Activated CD4-positive, alpha-beta T cell treated with anti-CD3 and anti-CD28 coated beads, Interleukin-2, amount 50 U/mL, for 24 hours (primary cell): ENCODE measurements at places on chromosomes 16 and 17.

DNA sequence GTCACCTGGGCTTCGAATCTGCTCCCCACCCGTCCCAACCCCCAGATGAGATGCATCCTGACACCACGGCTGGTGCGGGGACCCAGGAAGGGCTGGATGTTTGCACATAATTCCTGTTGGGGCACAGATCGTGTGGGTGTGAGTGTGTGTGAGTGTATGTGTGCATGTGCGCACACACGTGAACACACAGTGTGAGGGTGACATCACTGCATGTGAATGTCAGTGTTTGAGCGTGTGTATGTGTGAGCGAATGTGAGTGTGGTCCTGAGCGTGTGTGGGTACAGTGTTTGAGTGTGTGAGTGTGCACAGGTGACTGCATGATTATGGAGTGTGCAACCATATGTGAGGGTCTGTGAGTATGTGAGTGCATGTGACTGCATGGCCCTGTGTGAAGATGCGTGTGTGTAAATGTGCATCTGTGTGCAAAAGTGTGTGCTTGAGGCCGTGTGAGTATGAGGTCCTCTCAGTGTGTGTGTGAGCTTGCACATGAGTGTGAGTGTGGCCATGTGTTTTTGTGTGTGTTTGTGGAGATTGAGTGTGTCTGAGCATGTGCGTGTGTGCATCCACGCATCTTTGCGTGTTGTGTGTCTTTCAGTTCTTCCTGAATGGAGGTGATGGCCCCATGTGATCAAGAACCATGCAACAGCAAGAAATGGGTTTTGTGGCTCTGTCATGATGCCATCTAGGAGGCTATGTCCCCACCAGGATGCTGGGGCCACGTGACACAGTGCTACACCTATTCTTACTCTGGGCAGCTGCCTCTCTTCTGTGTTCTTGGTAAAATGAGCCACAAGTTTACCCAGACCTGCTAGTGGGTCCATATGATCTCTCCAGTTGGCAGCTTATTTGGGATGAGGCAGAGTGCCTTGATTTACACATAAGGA lies 70.5 kb upstream of the GCSH start:
- no peak for DNase-seq

DNA sequence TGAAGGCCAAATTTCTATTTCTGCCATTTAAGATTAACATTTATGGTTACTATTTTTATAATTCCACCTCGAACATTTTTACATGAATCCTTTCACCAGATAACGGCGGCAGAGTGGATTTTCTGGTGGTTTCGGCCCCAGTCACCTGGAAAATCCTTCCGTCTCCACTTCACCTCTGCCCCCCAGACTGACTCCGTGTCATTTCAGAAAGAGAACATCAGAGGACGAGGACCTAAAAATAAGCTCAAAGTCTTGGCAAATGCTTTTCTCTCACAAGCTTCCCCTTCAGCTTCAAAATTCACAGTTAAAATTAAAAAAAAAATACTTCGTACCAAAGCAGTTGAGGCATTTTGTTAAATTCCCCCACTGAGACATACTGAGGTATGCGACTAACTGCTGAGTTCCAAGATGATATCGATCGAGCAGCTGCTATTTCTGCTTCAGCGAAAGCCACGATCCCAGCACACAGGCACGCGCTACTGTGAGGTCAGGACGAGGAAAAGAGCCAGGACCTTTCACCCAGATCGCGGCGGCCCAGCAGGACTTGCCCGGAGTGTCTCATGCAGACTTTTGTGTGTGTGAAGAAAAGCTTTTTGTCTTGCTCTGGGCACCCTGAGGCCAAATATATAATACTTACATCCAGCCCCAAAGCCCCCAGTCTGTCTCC lies 36.8 kb downstream of the ASPA start:
- no peak for DNase-seq

GRCh38 chr17:27560668-27561067 lies 70.3 kb upstream of the LGALS9 start:
- no peak for DNase-seq

GRCh38 chr17:35543856-35544255 lies 6.4 kb upstream of the SLFN12L start:
- DNase-seq, result no peak

DNA sequence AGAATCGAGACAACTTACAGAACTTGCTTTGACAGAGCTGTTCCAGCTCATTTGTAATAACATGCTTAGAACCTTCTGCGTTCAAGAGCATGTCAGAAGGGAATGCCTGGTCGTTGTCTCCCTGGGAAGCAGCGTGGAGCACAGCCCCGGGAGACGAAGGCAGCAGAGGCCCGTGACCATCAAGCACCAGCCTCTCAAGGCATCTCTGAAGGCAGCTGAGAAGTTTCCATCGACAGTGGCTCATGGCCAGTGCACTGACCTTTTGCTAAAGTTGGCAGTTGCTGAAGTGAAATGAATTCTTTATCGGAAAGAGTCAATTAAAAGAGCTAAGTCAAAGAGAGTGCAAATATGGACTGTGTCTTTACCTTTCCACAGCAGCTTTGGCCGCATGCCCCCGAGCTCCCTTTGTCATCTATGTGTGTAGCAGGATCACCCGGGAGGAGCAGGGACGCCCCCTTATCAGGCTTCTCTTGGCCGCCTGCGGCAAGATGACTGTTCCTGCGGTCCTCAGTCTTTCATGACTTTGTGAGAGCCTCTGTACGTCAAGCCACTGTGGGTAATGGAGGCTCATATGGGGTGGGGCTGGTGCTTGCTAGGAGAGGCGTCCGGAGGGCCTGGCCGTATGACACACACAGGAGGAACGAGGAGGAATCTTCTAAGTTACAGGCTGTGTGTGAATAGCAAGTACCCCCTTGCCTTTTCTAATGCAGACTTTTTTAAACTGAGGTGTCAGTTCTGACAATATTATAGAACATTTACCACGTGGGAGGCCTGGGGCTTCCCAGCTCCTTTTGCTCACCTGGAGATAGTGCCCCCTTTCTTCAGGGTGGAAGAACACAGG lies 54.2 kb downstream of the LDHD start:
- DNase-seq, result no peak

- no peak for DNase-seq
Observed at GRCh38 chr17:76682296-76682695, 28.5 kb downstream of the MXRA7 start.

DNA sequence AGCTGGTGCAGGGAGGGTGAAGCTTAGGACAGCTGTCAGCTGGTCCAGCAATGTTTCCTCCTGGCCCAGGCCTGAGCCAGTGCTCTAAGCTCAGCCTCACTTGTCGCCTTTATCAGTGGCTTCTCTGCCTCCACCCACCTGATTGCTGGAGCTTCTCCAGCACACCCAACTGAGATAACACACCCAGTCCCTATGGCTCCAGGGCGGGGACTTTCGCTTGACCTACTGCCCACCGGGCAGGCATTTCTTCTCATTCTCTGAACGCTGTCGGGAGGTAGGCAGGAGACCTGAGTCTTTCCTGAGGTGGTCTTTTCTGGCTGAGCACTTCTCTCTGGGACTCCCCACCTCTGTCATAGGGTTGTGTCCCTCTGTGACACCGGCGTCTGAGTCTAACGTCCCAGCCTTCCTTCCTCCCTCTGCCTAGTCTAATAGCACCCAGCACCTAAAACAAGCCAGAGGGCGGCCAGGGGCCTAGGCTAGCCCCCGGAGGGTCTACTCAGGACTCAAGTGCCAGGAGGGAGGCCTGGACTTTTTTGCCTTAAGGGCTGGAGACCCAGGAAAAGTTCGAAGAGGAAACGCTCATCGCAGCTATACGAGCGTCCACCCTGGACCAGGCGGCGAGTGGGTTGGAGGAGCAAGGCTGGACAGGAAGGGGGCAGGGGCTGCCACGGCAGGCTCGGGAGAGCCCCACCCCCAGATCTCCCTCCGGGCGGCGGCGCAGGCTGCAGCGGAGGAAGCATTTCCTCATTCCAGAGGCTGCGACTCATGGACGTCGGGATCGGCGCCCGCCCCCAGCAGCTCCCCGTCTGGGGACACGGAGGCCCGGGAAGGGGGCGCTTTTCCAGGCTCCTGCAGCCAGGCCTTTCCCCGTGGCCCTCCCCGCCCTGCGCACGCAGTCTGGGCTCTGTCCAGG lies 756 bp downstream of the TAX1BP3 start:
- no peak for DNase-seq

GRCh38 chr16:23395732-23396131 lies 57.3 kb downstream of the COG7 start:
- no peak for DNase-seq

GRCh38 chr17:40322358-40323315 lies 13.7 kb downstream of the RARA start:
- peak; percentile 60 for DNase-seq

DNA sequence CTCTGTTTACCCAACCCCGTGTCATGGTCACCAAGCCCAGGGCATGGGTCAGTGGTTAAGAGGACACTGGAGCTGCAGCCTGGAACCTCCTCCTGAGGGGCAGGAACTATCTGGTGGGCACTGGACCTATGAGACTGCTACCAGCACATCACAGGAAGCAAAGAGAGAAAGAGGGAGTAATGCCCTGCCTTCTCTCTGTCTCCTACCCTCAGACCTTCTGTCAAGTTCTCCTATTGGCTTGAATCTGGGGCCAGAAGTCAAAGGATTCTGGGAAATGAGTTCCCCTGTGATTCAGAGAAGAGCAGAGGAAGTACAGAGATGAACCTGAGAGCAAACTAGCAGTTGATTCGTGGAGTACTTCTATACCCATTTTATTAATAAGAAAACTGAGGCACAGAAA lies 123.0 kb upstream of the GNAO1 start:
- no peak for DNase-seq

DNA sequence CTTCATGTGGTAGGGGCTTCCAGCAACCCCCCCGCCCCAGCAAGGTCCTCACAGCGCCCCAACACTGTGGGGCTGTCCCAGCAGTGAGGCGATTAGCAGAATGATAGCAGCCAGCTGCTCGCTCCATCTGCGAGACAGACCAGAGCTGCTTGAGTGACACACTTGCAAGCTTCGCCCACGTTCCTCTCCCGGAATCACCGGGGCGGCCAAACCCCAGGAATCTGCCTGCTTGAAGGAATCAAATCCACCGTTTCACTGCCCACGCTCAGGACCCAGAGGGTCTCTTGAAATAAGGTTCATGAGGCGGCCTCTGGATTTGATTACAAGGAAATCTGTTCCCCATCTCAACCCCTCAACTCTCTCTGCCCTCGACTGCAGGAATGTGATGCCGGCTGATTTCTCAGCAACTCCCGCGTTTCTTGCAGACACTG lies 356.0 kb downstream of the C16orf95 start:
- no peak for DNase-seq

DNA sequence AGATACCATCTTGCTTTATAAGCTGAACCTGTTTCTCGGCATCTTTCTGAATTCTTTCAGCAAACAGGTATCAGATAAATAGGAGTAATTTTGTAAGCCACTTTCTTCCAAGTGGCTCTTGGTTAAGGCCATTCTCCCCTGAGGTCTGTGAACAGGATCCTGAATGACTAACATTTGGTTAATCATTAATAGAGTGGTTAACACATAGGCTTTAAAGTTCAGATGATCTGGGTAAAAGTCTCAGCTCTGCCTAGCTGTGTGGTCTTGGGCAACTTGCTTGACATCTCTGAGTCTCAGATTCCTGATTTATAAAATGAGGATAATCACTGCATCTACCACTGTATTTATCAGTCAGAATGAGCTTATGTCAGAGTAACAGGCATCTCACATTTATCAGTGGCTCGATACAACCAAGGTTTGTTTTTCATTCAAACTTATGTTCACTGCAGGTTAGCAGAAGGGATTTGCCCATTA lies 44.4 kb upstream of the ANKFN1 start:
- DNase-seq, result no peak

GRCh38 chr16:69078073-69078472 lies 27.4 kb upstream of the HAS3 start:
- no peak for DNase-seq

DNA sequence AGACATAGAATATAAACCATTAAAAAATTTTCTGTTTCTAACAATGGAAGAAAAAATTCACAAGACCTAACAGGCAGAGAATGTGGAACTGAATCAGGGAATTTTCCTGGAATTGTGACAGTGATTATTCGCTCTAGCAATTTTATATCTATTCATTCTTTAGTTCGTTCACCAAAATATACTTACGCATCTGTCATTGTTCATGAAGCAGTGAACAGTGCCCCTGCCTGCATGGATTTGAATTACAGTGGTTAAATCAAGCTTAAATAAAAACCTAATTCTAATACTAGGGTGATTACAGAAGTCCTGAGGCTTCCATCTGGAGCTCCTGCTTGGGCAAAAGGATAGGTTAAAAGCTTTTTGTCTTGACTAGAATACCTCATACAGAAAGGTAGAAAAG lies 48.6 kb downstream of the ABCA8 start:
- no peak for DNase-seq

DNA sequence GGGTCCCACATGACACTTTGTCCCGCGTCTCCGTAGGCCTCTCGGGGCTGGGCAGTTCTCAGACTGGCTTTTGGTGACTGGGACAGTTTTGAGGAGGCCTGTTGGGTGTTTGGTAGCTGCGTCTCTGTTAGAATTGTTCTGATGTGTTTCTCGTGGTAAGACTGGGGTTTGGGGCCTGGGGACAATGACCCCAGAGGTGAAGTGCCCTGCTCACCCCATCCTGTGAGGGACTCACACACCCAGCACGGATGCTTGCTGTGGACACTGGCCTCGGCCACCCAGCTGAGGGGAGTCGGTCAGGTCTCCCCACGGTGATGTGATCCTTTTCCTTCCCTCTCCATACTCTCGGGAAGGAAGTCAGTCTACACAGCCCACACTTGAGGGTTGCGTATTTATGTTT lies 50.3 kb downstream of the METRNL start:
- no peak for DNase-seq

DNA sequence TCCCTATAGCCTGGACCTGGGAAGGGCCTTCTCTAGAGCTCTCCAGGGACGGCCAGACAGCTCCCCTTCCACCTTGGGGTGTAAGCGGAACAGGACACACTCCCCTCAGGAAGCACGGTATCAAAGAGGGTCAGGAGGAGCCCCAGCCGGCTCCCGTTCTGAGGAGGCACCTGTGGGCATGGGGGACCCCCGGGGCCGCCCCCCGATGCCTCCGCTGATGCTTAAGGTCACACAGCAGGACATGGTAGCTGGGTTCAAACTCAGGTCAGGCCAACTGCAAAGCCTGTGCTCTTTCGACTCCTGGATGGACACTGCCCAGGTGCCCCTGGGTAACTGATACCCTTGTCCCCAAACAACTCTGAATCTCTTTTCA lies 49.8 kb downstream of the CMIP start:
- no peak for DNase-seq

- no peak for DNase-seq
Observed at GRCh38 chr17:80839511-80839941, 152.1 kb upstream of the CHMP6 start.

DNA sequence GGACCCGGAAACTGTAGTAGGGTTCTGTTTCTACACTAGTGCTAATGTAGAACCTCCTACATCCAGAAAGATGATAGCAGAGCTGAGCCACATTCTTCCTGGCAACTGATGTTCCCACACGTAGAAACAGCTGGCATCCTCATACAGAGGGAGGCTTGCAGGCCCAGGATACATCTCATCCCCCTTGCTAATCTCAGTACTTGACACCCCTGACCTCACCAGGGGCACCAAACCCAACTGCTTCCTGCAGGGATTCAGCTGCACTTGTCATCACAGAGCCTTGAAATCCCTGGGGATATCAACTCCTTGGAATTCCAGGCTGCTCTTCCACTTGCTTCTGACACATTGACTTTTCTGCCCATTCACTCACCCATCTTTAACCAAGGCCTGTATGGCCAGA lies 75.2 kb upstream of the HSBP1 start:
- no peak for DNase-seq

- DNase-seq, result no peak
Observed at GRCh38 chr16:71854369-71854948, 8.7 kb downstream of the ATXN1L start.
